ENCODE measurements at places on chromosomes 16 and 17. TPM values are rescaled to one million over a fixed set of nuclear protein-coding genes. Genes with fewer than 3 reads are reported as not detected.
A peak's percentile ranks its signal among the peaks of the same experiment; 100 is the strongest.

The CHST5 gene
- total RNA-seq, result 0.12 TPM

DNA sequence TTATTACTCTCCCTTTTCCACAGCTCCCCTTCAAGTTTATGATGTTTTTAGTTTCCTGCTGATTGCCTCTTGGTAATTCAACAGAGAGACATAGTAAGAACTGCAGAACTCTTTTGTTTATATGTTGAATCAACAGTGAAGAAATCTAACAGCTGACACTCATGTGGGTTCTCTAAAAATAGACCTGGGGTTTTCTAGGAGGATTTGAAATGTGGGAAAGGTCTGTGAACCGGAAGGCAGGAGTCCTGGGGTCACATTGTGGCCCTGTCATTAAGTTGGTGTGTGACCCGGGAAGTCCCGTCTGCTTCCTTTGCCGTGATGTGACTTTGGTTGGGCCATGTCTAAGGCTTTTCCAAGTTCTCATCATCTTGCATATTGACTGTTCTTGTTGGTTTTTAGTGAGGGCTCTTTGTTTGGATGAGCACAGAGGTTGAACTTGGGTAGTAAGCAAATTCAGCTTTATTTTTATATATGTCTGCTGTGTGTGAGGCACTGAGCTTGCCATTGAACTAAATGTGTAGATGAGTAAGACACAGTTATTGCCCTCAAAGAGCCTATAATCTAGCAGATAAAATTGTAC lies 48.5 kb upstream of the HS3ST3A1 start:
- H3K4me3 ChIP-seq, result no peak overlapping the region
- H3K4me1 ChIP-seq, result no peaks in the 10 kb centered on the region
- no peaks in the 10 kb centered on the region for H3K27me3 ChIP-seq
- H3K36me3 ChIP-seq, result no peaks in the 10 kb centered on the region

GRCh38 chr17:81959362-81960129 lies 1.4 kb downstream of the NOTUM start:
- DNase-seq, result peak; percentile 56
- no peak overlapping the region for H3K27ac ChIP-seq
- peaks cover 19% of the 10 kb centered on the region for H3K27me3 ChIP-seq

GRCh38 chr16:83443972-83444371 lies 363.8 kb upstream of the HSBP1 start:
- no peaks in the 10 kb centered on the region for H3K36me3 ChIP-seq
- no peak overlapping the region for H3K27ac ChIP-seq
- DNase-seq, result no peak
- no peaks in the 10 kb centered on the region for H3K27me3 ChIP-seq
- no peak overlapping the region for H3K4me3 ChIP-seq
- no peaks in the 10 kb centered on the region for H3K4me1 ChIP-seq

The PYCARD gene
- total RNA-seq, result 4.4 TPM

DNA sequence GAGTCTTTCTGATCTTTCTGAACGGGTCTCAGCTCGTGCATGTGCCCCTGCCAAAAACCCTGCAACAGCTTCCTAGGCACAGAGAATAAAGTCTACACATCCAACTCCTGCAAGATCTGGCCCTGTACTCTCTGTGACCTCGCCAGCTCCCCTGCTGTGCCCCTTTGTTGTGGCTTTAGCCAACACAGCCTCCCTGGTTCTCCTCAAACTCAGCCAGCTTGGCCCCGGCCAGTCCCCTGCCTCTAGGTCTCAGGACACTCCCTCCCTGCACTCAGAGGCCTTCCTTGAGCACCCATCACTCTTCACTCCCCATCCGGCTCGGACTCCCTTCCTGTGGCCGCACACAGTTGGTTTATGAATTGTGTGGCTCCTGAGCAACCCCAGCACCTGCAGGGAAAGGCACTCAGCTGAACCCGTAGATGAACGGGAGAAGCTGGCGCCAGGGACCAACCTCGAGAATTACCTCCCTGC lies 1.4 kb downstream of the CEP131 start:
- H3K4me3 ChIP-seq, result no peak overlapping the region
- peaks cover 5% of the 10 kb centered on the region for H3K36me3 ChIP-seq
- DNase-seq, result no peak
- peaks cover 18% of the 10 kb centered on the region for H3K4me1 ChIP-seq
- no peaks in the 10 kb centered on the region for H3K27me3 ChIP-seq

The CCDC78 gene
- total RNA-seq, result not detected

GRCh38 chr16:75262104-75262799 lies 10.8 kb upstream of the BCAR1 start:
- H3K27me3 ChIP-seq, result no peaks in the 10 kb centered on the region
- peak; percentile 49 for DNase-seq
- peak overlapping the region; percentile 99 for H3K27ac ChIP-seq
- peaks cover 79% of the 10 kb centered on the region for H3K4me1 ChIP-seq

Data from gastrocnemius medialis (tissue), 4 donors.